T-helper 1 cell treated with Interleukin-12 subunit alpha and Interleukin-12 subunit beta and Interleukin-4 antibody, amounts not matched to agents 30 ng/mL and 1 ng/mL, for 36 hours (primary cell): ENCODE measurements at places on chromosomes 11 and 22. TPM values are rescaled to one million over a fixed set of nuclear protein-coding genes. Genes with fewer than 3 reads are reported as not detected.

CSNK2A3 gene
- 0.80 and 1.1 TPM in 2 replicates for total RNA-seq

MFRP gene
- total RNA-seq, result not detected in 2 replicates

KRTAP5-11 gene
- not detected in 2 replicates for total RNA-seq

LRRC56 gene
- 1.4 and 1.6 TPM in 2 replicates for total RNA-seq

SAA4 gene
- total RNA-seq, result not detected in 2 replicates
